ENCODE measurements at places on chromosomes 16 and 17.

- DNase-seq: no peak
These were observed 40.2 kb downstream of the CPPED1 start for GRCh38 chr16:12763517-12763916.

GRCh38 chr16:476039-476438, 50.6 kb downstream of the RAB11FIP3 start:
- DNase-seq: no peak

DNA sequence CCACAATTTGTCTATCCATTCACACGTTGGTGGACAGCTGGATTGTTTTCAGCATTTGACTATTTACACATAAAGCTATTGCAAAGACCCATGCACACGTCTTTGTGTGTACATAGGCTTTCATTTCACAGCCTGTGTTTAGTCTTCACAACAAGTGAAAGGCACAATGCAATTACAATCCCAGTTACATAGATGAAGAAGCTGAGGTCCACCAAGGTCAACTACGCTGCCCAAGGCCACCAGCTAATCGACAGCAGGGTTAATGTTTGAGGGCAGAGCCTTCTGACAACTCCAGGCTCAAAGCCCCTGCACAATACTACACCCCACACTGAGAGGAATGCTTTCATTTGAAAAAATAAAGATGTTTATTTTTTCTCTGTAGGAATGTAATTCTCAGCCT, 93.6 kb upstream of the CDH13 start:
- DNase-seq: no peak

DNA sequence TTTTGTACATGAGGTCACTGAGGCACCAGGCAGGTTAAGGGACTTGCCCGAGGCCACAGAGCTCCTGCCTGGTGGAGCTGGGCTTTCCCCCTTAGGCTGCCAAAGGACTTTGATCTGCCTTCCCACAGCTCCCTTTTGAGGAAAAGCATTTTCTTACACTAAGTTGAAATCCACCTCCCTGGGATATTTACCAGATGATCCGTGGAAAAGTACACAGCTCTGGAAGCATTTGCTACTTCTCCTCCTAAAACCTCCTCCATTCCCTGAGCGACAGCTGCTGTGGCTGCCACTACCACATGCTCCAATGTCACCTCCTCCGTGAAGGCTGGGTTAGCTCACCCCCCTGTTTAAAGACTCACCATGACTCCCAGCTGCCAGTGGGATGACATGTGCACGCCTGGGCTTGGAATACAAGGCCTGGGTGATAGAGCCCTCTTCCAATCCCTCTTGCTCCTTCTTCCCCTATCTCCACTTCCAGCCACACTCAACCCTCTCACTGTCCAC, 1.2 kb upstream of the MPRIP start:
- DNase-seq: no peak

- DNase-seq: no peak
These were observed 30.9 kb upstream of the CDC42EP4 start for GRCh38 chr17:73342541-73343167.

GRCh38 chr16:81175325-81175891, 63.1 kb upstream of the BCO1 start:
- no peak for DNase-seq

DNA sequence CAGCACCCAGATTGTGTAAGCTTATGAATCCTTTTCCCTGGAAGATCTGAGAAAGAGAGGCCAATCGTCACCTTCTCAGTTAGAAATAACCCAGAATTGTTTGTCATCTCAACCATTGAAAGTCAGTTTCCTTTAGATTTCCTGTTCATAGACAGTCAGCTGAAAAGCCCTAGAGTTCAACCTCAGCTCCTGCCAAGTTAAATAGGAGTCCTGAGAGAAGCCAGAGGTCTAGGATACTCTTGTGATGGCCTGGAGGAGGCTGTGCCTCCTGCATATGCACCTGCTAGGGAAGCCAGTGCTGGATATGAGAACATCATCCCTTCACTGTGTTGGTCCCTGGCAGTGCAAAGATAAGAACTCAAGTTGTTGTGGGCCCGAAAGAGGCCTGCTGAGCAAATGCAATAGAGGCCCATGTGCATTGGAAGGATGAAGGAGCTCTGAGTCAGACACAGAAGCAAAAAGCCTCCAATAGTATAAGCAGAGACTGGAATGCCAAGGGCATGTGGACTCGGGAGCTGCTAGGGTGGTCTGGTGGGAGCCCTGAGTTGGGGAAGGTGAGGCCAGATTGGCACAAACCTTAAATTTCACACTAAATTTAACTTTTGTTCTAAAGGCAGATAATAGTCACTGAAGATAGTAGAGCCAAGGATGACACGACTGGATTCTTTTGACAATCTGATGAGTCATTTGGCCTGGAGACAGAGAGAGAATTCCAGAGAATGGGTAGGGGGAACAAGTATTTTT, 520.9 kb upstream of the CDH5 start:
- no peak for DNase-seq

- DNase-seq: no peak
These were observed 99.7 kb downstream of the HELZ start for GRCh38 chr17:67145183-67145805.

GRCh38 chr17:38352245-38353085, 821 bp downstream of the SOCS7 start:
- DNase-seq: no peak
